Suppressor macrophage treated with lipopolysaccharide for 1 hour (primary cell): ENCODE measurements at places on chromosomes 5 and 9.

- peak; percentile 72 for DNase-seq
Observed at GRCh38 chr9:35258660-35259474, 97.1 kb downstream of the UNC13B start.

DNA sequence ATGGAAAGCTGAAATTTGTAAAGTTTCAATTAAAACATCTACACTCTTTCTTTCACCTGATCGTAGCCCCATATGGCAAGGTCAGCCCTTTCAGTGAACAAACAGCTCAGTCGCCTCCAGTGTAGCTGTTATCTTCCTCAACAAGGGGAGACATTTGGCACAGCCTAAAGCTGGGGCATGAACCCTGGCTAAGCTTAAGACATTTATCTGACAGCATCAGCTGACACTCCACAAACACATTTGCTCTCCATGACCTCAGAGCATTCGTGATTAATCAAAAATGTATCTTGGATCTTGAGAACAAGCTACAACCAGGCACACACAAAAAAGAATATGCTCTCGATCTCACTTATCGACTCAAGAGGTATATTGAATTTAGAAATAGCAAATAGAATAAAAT is 67.3 kb downstream of the POU5F2 start:
- DNase-seq: no peak

DNA sequence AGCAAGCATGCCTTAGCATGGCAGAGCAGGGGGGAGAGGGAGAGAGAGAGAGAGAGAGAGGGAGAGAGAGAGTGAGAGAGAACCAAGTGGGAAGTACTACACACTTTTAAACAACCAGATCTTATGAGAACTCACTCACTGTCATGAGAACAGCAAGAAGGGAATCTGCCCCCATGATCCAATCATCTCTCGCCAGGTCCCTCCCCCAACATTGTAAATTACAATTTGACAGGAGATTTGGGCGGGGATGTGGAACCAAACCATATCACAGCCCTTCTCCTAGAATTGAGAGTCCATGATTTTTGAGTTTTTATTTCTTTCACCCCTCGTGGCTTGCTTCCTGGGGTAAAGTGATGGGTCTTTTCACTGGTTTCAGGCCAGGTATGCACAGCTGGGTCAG is 98.8 kb downstream of the DOCK2 start:
- DNase-seq: peak; percentile 7

- no peak for DNase-seq
Observed at GRCh38 chr5:113321276-113321675, 113.5 kb downstream of the TSSK1B start.

DNA sequence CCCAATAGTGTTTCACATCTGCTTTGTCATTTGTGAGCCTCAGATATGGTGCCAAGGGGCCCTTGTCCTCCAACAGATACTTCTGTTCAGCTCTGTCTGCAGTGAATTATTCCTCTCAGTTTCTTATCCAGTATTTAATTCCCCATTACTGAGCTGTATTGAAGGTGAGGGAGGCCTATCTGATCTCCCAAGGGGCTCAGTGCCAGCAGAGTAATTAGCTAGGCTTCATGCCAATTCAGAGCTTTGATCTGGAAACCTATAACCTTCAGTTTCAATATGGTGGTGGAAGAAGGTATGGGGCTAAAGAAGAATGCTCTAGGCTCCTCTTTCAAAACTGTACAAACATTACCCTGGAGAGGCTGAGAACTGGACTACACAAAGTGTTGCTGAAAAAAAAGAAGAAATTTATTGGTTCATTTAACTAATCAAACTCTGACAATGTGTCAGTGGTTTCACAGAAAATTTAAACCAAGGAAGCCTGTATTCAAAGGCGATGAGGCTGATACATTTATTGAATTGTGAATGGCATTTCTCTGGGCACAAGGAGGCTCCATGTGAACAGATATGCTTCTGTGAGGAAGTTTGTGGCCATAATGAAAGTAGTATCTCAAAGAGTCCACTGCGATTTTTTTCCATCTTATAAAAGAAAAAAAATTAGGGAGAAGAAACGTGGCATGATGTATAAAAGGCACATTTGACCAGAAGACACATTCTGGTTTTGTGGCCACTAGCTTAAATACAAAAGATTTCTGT is 397.8 kb downstream of the TLE4 start:
- no peak for DNase-seq

- DNase-seq: no peak
Observed at GRCh38 chr5:159878988-159879471, 37.3 kb upstream of the ADRA1B start.
